ENCODE measurements at places on chromosomes 11 and 22.
A peak's percentile ranks its signal among the peaks of the same experiment; 100 is the strongest.

DNA sequence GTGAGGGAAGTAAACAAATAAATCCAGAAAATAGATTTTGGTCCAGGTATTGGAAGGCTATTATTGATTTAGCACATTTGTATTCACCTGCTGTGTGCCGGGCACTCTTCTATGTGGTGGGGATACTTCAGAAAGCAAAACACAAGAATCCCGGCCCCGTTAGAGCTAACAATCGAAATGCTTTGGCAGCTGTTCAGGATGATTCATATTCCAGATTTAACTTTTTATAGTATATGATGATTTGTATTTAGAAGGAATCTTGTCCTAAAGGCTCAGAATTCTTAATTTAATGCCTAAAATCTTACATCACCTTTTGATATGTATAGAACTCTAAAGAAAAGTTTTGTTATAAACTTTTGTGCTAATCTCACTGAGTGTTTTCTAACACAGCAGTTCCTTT lies 28.0 kb downstream of the ZC3H12C start:
- no peak for DNase-seq

GRCh38 chr11:69353696-69354544 lies 60.0 kb downstream of the MYEOV start:
- DNase-seq = no peak

DNA sequence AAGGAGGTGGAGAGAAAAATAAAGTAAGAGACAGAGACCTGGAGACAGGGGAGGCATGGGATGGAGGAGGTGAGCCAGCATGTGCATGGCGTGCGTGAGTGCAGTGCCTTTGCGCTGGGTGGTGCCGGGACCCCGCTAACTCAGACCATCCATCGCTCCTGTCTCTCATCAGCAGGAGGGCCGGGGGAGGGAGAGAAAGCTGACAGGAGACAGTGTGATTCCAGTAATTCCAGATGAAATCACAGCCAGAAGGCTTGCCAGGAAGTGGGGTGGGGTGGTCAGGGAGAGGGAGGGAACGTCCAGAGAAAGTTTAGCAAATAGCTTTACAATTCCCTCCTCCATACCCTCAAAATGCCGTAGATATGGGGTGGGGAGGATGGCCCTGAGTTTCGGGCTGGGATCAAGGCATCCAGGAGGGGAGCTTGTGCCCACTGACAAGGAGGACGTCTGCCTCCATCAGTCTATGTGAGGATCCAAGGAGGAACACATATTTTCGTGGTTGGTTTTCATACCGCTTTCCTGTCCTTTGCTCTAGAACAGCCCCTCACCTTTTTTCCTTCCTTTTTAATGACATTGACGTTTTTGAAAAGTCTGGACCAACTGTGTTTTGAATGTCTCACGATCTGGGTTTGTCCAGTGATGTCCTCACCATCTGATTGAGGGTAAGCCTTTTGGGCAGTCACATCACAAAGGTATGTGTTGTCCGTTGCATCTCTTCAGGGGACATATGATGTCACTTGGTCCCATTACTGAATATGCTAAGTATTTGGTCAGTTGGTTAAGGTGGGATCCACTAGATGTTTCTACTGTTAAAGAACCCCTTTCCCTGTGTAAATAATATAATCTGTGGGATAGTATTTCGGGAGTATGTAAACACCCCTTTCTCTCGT lies 567.3 kb downstream of the MIAT start:
- DNase-seq = peak; percentile 48

- DNase-seq = no peak
Measured at GRCh38 chr11:10941871-10942270, 84.0 kb upstream of the ZBED5 start.

DNA sequence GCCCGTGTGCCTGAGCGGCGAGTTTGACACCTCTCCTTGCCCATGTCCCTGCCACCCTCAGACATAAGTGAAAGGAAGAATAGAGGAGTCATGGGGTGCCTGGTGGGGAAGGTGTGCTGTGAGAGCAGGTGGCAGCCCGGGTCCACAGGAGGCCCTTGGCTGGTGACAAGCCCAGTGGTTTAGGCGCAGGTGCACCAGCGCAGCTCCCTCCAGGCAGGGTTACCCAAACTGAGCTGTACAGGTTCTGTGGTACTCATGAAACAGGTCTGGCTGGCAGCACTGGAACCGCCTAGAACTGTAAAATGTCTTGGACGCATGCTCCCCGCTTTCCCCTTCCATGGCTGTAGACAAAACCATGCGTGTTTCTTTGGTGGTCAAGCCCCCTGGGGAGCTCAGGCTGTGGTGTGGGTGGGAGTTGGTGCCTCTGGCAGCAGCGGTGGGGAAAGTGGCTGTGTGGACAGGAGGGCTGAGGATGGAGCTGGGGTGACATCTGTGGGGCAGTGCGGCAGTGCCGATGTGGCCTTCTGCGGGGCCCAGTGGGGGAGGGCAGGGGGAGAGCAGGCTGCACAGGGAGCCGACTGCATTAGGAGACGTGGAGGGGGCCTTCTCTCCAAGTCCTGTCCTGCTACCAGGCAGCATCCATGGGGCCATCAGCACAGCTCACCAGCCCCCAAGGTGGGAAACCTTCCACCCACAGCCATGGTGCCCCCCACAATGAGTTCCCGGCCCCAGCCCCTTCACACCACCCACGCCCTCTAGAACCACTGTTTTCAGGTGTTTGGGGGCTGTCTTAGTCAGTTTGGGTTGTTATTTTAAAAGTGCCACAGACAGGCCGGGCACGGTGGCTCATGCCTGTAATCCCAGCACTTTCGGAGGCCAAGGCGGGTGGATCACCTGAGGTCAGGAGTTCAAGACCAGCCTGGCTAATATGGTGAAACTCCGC lies 5.6 kb upstream of the GTSE1 start:
- DNase-seq = peak; percentile 30

- DNase-seq = peak; percentile 65
Measured at GRCh38 chr11:73350908-73351636, 25.1 kb upstream of the RELT start.

GRCh38 chr11:96741068-96741467 lies 351.3 kb downstream of the JRKL start:
- no peak for DNase-seq

- DNase-seq = no peak
Measured at GRCh38 chr11:64638018-64638665, 47.1 kb downstream of the SLC22A12 start.

DNA sequence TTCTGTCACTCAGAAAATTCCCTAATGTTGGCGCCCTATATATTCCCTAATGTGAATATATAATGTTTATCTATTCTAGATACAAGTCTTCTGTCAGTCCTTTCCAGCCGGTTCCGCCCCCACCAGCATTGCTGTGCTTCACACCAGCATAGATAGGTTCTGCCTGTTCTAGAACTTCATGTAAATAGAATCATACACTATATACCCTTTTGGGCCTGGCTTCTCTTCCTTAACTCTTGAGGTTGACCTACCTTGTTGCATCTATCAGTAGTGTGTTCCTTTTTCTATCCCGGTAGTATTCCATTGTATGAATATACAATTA lies 34.6 kb downstream of the OTOG start:
- no peak for DNase-seq

GRCh38 chr11:9158898-9159391 lies 67.5 kb upstream of the SCUBE2 start:
- DNase-seq = no peak

DNA sequence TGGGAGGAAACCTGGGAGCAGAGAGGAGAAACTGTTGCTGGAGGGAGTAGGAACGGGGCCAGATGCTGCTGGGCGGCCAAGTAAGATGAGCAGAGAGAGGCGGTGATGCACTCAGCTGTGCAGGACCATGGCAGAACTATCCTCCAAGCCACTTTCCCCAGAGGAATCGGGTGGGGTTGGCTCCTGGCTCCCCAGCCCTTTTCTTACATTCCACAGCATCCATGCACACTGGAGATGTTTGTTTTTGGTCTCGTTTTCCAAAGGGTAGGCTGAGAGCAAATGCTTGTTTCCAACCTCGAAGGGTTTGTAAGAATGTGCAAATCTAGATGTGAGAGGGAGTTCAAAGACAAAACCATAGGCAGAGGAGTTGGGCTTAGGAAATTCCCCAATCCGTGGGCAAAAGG lies 73.2 kb downstream of the DBX1 start:
- DNase-seq = no peak

DNA sequence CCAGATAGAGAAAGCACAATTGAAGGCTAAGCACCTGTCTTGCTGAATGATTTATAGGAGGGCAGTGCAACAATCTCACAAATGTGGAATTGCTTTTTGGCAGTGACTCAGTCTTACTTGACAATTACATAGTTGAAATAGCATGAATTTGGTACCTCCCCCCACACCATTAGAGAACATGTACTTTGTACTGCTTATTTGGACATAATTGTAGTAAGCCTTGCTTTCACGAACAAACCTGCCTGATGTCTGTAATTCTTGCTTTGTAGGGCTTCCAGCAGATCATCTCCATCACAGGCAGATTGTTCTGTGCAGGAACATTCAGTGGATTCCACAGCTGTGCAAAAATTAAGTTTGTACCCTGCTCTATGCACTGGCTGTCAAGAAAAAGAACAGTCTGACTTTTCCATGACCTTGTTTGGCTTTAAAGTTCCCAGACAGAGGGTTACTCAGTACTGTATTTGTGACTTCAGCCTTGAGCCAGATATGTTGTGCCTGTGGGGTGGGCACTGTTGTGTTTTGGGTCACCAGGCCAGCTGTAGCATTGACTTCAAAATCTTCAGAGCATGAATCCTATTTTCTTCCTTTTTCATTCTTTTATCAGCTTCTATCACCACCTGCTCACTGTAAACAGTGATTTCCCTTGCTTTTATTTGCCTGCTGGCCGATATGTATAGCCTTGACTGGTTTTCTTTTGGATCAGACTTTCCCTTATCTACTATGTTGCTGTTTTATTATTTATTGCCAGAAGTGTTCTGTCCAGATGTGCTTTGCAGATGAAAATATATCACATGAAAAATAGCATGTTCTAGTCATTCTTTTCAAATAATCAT lies 941.0 kb upstream of the CHORDC1 start:
- DNase-seq = no peak

DNA sequence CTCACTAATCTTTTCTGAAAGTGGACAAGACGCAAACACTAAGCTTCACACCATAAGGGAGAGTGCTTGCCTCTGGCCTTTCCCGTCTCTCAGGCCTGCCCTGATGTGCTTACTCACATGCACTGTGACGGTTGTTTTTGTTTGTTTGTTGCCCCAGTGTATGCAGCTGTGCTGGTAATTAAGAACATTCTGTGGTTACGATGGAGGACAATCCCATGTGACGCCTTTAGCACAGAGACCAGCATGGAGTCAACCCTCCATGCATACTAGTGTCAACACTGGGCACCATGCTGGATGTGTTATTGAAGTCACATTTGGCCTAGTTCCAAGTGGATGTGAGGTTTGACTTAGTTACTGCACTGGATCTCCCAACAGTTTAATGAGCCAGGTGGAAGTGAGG lies 27.8 kb upstream of the CDON start:
- no peak for DNase-seq

DNA sequence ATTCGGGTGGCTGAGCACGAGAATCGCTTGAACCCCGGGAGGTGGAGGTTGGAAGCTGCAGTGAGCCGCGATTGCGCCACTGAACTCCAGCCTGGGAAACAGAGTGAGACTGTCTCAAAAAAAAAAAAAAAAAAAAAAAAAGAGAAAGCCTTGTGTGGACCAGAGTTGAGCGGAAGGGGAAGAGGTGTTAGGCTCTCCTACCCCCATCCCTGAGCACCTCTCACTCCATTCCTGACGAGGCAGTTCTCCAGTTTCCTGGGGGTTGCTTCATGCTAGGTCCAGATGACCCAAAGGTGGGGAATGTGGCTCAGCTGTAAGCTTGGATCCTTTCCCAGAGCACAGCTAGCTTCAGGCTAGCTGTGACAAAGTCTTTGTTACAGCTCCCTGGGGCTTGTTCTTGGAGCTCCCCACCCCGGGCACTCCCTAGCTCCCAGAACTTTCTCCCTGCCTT lies 8.8 kb upstream of the DNAL4 start:
- peak; percentile 50 for DNase-seq

GRCh38 chr11:47667135-47667534 lies 24.8 kb upstream of the MTCH2 start:
- no peak for DNase-seq

GRCh38 chr11:126833065-126833464 lies 167.5 kb downstream of the KIRREL3 start:
- no peak for DNase-seq

DNA sequence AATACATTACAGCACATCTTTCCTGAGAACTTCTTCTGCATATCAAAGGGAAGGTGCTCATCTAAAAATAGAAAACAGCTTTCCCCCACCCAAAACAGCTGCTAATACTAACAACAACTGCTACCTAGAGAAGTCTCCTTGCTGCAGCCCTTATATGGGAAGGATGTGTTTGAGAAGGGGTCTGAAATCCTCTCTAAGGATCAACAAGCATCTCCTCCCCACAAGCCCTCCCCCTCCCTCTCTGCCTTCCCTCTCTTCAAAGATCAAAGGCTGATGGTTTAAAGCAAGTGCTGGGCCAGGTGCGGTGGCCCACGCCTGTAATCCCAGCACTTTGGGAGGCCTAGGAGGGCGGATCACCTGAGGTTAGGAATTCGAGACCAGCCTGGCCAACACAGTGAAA lies 33.5 kb downstream of the SCUBE2 start:
- DNase-seq = no peak

- DNase-seq = no peak
Measured at GRCh38 chr11:36724742-36725385, 126.8 kb upstream of the RAG2 start.

DNA sequence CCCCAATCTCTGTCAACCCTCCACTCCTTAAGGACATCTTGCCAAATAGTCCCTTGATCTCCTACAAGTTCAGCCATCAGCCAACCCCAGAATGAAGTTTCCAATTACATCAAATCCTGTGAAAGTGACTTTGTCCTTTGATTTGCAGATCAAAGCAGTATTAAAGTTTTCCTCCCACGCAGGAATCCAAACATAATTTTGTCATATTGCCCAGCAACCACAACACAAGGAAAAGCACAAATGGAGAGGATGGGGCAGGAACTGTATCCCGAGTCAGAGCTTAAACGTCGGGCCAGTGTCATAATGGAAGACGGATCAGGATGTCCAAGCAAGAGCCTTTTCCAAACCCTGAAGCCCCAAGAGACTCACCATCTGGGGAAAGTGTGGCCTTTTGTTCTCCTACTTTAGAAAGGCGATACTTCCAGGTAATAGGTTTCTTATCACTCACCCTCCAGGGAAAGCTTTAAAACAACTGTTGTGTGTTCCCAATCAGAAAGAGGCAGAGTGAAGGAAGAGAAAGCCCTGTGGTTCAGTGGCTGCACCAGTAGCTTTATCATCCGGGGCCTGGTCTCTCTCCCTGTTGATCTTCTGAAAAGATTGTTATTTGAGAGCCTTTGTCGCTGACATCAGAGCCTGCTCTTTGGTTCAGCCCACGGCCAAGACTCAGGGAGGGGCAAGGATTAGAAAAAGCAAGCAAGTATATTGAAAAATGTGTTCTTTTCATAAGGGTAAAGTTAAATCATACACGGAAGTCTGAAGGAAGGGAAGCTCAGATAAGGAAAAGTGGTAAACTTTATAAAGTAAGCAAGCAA lies 41.7 kb downstream of the EXPH5 start:
- DNase-seq = no peak
